Aorta (tissue), 5 donors: ENCODE measurements at places on chromosomes 2 and 18.

- peak; percentile 29 for DNase-seq
Measured at GRCh38 chr2:20662308-20662937, 4.5 kb upstream of the GDF7 start.

GRCh38 chr2:137117385-137117784, 352.0 kb downstream of the THSD7B start:
- no peak for DNase-seq

- DNase-seq: no peak
Measured at GRCh38 chr18:44548291-44549221, 132.1 kb upstream of the SETBP1 start.

DNA sequence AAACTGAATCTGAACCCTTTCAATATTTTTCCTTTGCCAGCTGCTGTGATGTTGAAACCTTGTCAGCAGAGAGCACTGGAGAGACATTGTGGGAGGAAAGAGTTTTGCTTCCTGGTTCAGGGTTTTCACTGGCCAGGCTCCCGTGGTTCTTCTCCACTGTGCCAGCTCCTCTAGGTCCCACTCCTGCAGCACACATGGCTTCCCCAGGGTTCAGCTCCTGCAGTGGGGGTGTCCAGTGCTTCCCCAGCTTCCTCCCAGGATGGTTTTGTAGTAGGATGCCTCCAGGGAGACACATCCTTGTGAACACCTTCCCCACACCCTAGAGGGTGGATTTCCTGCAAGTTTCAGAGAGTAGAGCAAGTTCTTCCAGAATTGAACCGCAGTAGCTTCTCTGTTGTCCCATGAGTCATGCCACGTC, 24.0 kb upstream of the SULT1C3 start:
- no peak for DNase-seq

- DNase-seq: peak; percentile 65
Measured at GRCh38 chr18:12449051-12449785, 41.5 kb downstream of the PRELID3A start.

GRCh38 chr2:1660656-1661640, 83.4 kb downstream of the PXDN start:
- DNase-seq: no peak

GRCh38 chr2:218806346-218806978, 24.5 kb downstream of the CYP27A1 start:
- peak; percentile 90 for DNase-seq

GRCh38 chr2:61045226-61045625, 20.4 kb upstream of the SANBR start:
- no peak for DNase-seq

DNA sequence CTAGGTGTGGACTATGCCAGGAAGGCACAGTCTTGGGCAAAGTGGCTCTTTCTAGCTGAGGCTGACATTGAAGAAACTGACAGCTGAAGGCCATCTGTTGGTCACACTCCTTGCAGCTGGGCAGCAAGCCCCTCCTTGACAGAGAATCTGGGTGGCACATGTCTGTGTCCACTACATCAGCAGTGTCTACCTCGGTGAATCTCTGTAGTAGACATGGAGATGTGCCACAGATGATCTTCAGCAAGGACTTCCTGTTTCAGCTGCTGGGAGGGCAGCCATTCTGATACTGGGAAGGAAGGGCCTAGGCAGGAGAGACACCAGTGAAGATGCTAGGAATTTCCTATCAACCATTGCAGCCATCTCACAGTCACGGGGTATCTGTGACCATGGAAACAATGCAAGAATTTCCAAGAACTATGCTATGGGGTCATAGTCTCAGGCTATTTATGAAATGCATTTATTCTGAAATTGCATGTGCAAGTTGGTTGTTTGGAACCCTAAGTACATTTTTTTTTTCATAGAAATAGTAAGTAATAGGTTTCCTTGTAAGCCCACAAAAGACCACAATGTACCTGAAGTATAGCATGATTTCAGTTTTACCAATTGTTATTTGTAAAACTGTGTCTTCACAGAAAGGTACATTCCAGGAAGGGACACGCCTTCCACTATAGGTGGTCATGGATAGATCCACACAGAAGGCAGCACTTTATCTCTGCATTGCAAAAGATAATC, 63.8 kb upstream of the DARS1 start:
- DNase-seq: no peak

DNA sequence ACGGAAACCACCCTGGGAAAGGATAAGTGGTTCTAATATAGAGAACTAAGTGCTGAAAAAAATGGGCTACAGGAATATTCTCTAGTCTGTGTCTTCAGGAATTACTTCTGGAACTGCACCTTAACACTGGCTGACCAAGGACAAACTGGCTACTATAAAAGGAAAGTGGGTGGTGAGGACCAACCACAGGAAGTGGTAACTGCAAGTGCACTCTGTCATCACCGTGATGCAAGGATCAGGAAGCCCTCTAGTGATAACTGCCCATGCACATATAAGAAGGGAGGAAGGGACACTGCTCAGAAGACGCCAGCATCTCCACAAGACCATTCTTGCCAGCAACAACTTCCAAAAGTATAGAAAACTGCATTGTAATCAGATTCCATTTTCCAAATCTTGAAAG, 424.4 kb upstream of the RGPD4 start:
- DNase-seq: no peak

DNA sequence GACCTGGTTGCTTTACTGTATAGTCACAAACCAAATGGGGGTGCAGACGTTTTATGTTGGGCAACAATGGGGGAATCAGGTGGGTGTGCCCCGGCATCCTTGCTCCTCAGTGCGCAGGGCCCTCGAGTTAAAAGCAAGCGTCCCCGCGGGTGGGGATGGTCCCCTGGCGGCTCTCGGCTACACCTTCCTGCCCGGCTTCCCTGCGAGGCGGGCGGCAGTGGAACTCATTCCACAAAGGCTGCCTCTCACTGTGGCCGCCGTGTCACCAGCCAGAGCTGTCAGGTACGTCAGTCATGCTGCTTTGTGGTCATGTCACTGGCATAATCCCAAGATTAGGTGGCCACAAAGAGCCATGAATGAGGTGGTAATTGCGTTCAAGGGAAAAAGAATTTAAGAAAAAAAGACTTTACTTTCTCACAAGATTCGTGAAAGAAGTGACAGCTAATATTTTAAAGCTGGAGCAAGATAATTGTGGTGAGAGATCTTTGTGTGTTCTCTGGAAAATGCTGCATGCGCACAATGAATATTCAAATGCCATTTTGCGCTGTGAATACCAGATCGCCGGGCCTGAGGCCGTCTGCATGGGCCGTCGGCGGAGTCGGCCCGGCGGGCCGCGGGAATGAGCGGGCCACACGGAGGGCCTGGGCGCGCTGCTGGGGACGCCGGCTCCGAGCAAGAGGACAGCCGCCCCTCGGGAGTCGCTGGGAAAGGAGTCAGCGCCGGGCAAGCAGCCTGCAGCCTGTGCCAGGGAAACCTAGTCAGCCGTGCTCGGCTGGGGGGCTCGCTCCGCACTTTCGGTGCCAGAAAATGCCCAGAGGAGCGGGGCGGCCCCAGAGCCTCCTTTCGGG, 82.3 kb upstream of the LDLRAD4 start:
- peak; percentile 67 for DNase-seq

- DNase-seq: no peak
Measured at GRCh38 chr18:58525517-58525916, 103.4 kb downstream of the ALPK2 start.

DNA sequence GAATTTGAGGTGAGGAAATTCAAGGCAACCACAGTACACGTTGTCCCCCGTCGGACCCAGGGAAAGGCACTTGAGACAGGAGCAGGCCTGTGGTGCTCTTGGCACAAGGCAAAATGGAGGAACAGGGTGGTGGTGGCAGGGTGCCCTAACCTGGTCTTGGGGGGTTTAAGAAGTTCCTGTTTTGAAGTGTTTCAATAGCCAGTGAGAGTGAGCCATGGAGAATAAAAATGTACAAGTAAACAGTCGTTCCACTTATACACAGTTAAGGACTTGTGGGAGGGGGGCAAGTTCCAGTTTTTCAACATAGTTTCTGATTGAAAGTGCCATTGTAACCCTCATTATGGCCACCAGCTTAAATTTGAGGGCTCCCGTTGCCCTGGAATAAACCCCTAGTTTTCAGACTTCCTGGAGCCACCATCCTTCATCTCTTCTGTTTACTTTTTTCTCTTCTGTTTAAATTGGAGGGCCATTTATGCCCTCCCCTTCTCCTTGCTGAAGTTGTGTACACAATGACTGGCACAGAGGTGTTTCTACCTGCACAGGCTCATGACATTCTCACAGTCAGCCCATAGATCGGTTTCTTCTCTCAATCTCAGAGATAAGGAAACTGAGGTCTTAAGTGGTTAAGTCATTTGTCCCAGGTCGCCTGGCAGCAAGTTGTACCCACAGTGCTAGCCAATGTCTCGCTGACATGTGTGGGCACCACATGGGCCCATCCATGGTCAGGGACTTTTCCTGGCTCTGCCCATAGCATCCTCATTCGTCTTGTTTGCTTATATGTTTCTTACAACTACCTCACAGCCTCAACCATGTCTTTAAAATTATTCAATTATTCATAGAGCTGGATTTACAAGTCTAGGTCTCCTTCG, 66.0 kb upstream of the ST3GAL5 start:
- no peak for DNase-seq

DNA sequence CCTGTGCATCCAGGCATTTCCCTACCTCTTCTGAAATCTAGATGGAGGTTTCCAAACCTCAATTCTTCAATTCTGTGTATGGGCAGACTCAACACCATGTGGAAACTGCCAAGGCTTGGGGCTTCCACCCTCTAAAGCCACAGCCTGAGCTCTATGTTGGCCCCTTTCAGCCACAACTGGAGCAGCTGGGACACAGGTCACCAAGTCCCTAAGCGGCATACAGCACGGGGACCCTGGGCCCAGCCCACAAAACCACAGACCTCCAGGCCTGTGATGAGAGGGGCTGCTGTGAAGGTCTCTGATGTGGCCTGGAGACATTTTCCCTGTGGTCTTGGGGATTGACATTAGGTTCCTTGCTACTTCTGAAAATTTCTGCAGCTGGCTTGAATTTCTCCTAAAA, 255.4 kb downstream of the TDRD15 start:
- DNase-seq: no peak

DNA sequence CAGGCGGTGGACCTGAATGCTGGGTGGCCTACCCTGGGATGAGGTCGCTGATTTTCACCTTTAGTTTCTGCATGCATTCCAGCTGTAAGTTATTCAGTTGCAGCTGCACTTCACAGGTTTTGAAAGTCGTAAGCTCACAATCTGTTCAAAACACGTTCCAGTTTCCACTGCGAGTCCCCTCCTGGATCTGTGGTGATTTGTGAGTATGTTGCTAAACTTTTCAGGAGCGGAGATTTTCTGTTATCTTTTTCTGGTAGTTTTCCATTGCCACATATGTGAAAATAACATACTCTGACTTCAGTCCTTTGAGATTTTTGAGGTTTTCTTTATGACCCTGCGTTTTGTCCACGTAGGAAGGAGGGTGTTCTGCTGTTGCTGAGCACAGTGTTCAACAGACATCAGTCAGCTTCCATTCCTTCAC, 102.1 kb downstream of the SNTG2 start:
- DNase-seq: no peak

- DNase-seq: no peak
Measured at GRCh38 chr2:29335396-29335795, 220.2 kb downstream of the CLIP4 start.

DNA sequence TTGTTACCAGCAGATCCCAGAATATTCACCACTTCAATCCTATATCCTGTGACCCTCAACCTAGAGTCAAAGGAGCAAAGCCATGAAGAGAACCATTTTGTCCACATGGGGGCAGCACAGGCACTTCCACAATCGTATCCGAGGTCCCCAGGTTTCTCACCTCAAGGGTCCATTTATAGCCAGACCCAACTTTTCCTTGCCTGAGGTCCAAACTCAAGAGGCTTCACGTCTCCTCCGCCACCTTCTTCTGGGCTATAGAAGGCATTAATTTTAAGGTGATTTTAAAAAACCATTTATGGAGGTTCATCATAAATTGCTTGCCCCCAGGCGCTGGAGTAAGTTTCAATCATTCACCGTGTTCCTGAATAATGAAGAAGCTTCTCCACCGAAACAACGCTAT, 111.6 kb upstream of the NABP1 start:
- no peak for DNase-seq

- peak; percentile 57 for DNase-seq
Measured at GRCh38 chr2:128390991-128391630, 72.4 kb upstream of the HS6ST1 start.

- no peak for DNase-seq
Measured at GRCh38 chr2:222878301-222878876, 17.6 kb downstream of the ACSL3 start.

- no peak for DNase-seq
Measured at GRCh38 chr2:64972426-64972825, 16.8 kb upstream of the SLC1A4 start.

GRCh38 chr2:189177251-189177840, 2.2 kb downstream of the COL5A2 start:
- DNase-seq: no peak

DNA sequence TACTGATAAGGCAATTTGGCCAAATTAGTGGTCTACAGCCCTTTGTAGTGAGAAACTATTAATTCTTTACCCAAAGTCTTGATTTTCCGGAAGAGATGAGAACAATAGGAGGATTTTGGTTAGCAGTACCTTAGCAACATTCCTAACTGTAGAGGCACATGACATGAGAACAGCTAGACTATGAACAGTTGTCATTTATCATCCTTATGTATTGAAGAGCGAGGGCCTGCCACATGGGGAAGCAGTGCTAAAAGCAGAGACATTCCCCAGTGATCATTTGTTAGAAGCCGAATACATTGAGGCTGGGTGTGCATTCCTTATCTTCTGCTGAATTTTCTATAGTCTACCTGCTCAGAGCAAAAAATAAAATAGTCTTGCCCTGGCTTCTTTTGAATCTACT, 65.2 kb downstream of the RBBP8 start:
- no peak for DNase-seq

DNA sequence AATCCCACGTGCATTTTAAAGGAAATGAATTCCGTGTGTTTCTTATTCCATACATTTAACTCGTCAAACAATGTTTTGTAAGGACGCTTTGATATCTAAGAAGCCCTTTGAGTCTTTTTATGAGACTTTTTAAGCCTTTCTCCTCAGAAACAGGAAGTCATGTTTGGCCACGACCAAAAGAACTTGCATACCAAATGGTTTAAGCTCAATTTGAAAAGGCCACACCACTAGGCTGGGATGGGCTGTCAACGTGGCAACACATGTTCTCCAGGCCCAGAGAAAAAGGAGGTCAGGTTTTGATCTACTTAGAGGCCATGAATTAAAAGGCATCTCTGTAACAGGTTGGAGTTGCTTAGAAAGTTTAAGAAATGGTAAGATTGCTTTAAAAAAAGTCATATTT, 441.8 kb downstream of the CMPK2 start:
- no peak for DNase-seq

DNA sequence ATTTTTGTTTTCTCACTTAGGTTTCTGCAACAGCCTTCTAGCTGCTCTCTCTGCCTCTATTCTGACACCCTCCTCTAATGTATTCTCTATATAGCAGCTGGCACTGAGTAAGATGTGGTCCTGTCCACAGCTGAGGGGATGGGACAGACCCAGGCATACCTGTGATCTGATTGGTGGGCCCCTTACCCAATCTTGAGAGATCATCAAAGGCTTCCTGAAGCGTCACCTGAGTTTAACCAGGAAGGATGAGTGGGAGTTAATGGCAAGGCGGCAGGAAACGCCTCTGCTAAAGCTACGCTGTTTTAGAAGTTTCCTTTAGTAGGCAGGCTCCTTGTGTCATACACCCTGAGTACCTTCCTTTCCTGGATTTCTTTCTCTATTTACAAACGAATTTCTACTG, 5.7 kb upstream of the TET3 start:
- DNase-seq: no peak
